HFFc6 (cell line): ENCODE measurements at places on chromosomes 4 and X.
A peak's percentile ranks its signal among the peaks of the same experiment; 100 is the strongest.

GRCh38 chr4:132827522-132827921 lies 321.6 kb upstream of the PCDH10 start:
- DNase-seq: no peak

DNA sequence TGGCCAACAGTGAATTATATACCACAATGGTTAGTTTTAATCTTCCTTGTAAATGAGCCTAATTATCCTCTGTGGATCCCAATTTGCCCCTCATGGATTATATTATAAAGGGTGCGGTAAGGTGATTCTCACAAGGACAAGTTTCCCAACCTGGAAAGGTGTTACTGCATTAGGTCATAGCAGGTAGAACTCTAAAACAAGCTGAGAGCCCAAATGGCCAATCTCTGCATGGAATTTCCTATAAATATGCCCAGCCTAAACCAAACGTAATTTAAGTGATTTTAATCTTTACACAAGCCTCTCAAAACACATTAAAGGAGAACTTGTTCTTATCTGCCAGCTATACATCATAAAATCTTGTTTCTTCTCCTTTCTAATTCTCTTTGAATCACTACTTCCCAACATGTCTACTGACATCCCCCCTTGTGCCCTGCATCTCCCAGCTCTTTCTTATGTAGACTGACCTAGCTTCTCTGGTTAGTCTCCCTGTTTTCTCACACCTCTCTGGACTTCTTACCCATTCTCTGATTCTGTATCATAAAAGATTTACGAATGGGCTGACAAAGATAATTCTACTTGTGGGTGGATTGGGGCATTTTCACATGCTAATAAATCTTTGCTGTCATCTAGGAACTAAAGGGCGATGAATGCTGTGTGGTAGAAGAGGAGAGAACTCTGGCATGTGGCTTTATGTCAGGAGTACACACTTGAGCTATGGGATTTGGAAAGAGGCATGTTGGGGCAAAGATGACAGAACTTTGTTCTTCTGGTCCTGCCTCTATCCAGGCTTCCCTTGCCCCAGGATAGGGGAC lies 94.3 kb upstream of the PGRMC2 start:
- DNase-seq: no peak

- peak; percentile 12 for DNase-seq
Observed at GRCh38 chrX:24424948-24425347, 40.1 kb upstream of the PDK3 start.

GRCh38 chr4:3518511-3518880 lies 13.7 kb downstream of the LRPAP1 start:
- DNase-seq: no peak

GRCh38 chrX:32268207-32268606 lies 943.1 kb downstream of the DMD start:
- DNase-seq: no peak
